ENCODE measurements at places on chromosomes 4 and X. TPM values are rescaled to one million over a fixed set of nuclear protein-coding genes. Genes with fewer than 3 reads are reported as not detected.

Gene FRG2
- not detected for polyA plus RNA-seq

Gene PFKFB1
- polyA plus RNA-seq = 0.18 TPM

Gene MSX1
- 2.6 TPM for polyA plus RNA-seq

Gene CLDN22
- 0.60 TPM for polyA plus RNA-seq

Gene SH2D1A
- 0.67 TPM for polyA plus RNA-seq

Gene TRIM60
- polyA plus RNA-seq = not detected

Gene FAM184B
- polyA plus RNA-seq = 0.17 TPM

Gene SLC49A3
- 10.5 TPM for polyA plus RNA-seq

Gene TNMD
- polyA plus RNA-seq = not detected

Gene ANAPC10
- polyA plus RNA-seq = 27.7 TPM

Gene SMIM10
- polyA plus RNA-seq = 7.0 TPM

Gene TET2
- polyA plus RNA-seq = 48.4 TPM
